Stimulated activated CD4-positive, alpha-beta T cell treated with anti-CD3 and anti-CD28 coated beads, Interleukin-1b, Interleukin-23, amount 100 ng/mL, for 1 hour (primary cell): ENCODE measurements at places on chromosomes 7 and 10.

- no peak for DNase-seq
Measured at GRCh38 chr7:142646386-142647140, 102.7 kb upstream of the PRSS1 start.

GRCh38 chr7:135601182-135601581, 43.5 kb downstream of the NUP205 start:
- DNase-seq, result no peak

DNA sequence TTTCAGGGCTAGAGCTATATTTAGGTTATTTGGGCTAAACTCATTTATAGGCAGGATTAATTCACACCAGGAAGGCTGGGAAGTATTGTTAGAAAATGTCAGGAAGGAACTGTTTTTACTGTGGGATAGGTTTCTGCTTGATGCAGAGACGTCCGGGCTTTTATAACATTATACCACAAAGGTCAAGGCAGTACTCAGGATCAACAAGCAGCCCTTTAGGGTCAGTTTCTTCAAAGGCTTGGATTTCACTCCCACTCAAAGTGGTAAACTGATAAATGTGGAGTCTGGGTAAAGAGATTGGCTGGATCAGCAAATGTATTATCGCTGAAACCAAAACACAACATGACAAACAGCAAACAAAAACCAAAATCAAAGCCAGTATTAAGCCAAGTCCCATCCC, 127.2 kb downstream of the ARL5B start:
- no peak for DNase-seq

- DNase-seq, result no peak
Measured at GRCh38 chr10:132965411-132966057, 23.2 kb upstream of the CFAP46 start.

DNA sequence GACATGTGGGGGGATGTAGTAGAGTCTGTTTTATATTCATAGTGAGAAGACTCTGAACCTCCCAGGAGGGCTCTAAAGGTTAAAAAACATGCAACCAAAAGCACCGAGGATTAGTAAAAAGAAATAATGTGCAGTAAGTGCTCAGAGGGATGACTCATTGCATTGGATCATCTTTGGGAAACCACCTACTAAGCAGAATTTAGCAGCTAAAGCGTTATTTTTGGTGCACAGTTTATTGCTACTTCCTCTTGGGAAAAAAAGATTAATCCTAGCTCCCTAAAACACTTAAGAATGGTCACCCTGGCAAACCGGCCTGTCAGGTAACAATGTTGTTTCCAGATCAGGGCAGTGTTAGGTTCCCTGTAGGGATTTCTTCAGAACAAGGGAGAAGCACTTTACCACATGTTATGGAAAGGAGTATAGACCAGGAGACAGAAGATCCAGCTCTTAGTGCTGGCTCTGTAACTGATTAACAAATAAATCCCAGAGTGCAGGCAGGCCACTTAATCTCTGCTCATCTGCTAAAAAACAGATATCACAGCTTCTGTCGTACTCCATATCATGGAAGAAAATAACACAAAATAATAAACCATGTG, 44.8 kb upstream of the FAM133B start:
- no peak for DNase-seq

DNA sequence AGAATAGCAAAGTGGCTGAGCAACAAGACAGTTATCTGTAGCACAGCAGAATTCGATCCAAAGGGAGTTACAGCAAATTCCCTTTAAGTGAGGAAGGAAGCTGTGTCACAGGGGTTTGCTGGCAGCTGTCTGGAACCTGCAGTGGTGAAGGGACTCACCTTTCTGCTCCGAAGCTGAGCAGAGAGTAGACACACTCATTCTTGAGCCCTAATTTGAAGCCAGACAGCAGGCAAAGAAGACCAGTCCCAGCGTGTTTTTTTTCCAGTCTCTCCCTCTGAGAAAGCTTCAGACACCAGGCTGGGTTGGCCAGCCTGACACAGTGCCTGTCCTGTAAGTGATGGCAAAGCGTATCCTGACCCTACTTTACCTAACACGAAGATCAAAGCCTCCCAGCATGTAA, 210.7 kb downstream of the TRIL start:
- no peak for DNase-seq

DNA sequence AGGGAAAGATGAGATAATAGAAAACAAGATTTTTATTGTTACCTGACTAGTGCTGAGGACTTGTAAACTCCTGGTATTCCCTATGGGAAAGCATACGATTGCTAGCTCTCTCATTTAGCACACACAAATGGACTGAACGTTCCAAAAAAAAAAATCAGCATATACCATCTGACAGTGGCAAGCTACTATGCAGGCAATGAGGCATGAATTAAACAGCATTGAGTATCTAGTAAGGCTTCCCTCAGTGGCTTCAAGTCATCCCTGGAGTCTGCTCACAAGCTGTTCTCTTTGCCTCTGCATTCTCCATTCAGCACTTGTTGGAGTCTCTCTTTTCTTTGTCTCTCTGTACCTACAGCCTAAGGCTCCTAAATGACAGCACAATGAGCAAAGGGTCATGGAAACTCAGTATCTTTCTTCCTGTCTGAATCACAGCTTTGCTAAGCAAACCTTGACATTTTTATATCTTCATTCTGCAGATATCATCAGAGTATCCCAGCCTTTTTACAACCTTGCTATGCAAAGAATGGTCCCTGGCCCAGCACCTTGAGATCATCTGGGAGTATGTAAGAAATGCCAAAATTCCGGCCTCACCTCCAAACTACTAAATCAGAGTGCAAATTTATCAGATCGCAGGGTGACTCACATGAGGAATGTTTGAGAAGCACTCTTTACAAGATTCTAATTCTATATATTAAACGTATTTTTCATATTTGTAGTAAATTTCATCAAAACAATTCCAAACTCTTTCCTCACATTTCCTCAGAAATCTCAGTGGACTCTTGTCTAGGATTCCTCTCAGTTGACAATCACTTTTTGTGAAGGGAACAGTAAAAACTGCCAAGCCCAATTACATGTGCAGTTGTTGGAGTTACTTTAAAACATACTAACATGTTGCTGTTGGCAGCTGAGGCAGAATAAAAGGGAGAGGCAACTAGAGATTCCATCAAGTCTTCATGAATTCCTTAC, 10.8 kb upstream of the LIPA start:
- DNase-seq, result no peak

- no peak for DNase-seq
Measured at GRCh38 chr7:24858108-24858977, 101.1 kb upstream of the GSDME start.
